ENCODE measurements at places on chromosomes 5 and 9. TPM values are rescaled to one million over a fixed set of nuclear protein-coding genes. Genes with fewer than 3 reads are reported as not detected.

DNA sequence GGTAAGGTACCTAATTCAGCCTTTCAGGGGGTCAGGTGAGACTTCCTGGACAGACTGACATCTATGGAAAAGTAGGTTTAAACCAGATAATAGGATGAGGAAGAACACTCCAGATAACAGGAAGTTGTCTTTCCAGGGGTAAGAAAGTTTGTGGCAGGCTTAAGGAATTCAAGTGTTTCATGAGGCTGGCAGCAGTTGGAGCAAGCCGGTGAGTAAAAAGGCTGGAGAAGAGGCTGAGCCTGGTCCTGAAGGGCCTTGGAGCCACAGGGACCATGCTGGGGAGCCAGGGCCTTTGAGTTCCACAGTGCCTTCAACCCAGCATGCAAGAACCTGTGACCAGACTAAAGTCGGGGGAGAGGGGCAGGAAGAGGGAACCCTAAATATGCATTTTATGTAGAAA lies 353.4 kb downstream of the SPOCK1 start:
- no peaks in the 10 kb centered on the region for H3K36me3 ChIP-seq
- H3K4me1 ChIP-seq, result peaks cover 9% of the 10 kb centered on the region
- no peak overlapping the region for H3K4me3 ChIP-seq
- no peaks in the 10 kb centered on the region for H3K27me3 ChIP-seq

- H3K4me1 ChIP-seq, result no peaks in the 10 kb centered on the region
- H3K27me3 ChIP-seq, result no peaks in the 10 kb centered on the region
- H3K27ac ChIP-seq, result no peak overlapping the region
- no peaks in the 10 kb centered on the region for H3K36me3 ChIP-seq
These were observed 1.7 kb downstream of the LCN1 start for GRCh38 chr9:135522931-135523330.

Gene SLC36A3
- not detected for total RNA-seq

Gene SVEP1
- 0.29 TPM for total RNA-seq

Gene BHMT2
- not detected for total RNA-seq
